ENCODE measurements at places on chromosomes 12 and 14.

DNA sequence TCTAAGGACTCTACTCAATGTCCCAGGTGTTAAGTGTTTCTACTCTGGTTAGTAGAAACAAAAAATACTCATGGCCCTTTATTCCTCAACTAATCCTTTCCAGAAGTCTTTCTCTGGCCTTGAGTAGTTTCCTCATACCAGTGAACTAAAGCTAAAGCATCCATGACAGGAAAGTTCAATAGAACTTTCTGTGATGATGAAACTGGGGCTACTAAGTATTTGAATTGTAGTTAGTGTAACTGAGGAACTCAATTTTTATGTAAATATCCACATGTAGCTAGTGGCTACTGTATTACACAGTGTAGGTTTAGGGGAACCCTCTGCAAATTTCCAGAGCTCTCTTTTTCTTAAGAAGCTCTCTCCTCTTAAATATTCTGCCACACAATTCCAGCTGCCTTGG lies 63.7 kb downstream of the R3HDM2 start:
- DNase-seq: no peak

GRCh38 chr14:100155756-100156616 lies 3.5 kb downstream of the DEGS2 start:
- DNase-seq: no peak

- DNase-seq: no peak
These were observed 898.4 kb downstream of the SLC16A7 start for GRCh38 chr12:60494244-60494643.

DNA sequence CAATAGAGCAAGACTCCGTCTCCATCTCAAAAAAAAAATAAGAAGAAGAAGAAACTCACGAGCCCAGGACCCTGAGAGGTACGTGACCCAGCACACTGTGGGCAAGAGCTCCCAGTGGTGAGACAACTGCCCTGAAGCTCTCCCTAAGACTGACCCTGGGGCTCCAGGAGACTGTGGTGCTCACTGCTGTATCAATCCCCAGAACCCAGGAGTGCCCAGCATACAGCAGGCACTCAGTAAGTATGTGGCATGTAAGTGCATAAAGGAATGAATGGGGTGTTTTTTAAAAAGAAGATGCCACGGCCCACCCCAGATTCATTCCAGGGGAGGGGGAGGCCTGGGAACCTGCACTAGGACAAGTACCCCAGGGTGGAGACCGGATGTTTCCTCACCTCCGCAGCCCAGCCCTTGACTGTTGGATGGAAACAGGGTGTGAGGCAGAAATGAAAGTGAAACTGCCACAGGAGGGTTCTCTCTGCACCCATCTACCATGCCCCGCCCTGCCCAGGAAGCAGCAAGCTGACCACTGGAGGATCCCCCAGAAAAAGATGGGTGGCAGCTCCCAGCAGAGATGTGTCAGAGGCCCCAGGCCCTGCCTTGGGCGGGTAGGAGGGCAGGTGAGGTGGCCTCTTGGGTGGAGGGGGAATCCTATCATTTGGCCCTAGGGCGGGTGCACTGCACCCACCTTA lies 12.2 kb downstream of the ITPK1 start:
- DNase-seq: peak; percentile 37

GRCh38 chr12:11150832-11151231 lies 16.4 kb upstream of the TAS2R30 start:
- DNase-seq: no peak

DNA sequence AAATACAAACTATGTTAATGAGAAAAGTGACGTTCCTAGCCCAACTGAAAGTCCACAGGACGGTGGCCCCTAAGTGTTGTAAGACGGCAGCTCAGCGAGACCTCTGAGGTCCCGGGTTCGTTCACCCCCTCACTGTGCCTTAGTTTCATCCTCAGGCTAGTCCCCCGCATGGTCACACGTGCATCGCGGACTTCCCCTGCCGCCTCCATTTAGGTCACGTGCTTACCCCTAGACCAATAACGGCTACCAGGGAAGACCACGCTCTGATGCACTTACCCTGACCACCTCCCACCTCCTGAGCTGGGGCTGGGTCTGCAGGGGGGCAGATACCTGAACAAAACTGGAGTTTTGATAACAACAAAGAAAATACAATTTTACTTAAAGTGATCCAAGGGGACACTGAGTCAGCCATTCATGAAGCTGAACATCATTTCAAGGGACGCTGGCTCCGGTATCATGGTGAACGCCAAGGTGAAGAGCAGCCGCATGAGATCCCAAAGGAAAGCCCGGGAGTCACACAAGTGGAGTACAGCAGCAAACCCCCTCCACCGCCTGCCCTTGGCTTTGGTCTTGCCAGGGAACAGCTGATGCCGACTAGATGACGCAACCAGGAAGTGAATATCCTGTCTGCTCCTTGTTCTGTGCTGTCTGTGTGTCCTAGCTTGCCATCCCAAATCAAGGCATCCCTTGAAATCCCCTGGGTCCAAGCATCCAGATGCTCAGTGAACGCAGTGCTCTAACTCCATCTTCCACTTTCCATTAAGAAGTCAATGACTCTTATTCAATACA lies 274.1 kb downstream of the PCNX1 start:
- DNase-seq: no peak

- DNase-seq: no peak
These were observed 796.4 kb downstream of the AACS start for GRCh38 chr12:125861299-125862281.

DNA sequence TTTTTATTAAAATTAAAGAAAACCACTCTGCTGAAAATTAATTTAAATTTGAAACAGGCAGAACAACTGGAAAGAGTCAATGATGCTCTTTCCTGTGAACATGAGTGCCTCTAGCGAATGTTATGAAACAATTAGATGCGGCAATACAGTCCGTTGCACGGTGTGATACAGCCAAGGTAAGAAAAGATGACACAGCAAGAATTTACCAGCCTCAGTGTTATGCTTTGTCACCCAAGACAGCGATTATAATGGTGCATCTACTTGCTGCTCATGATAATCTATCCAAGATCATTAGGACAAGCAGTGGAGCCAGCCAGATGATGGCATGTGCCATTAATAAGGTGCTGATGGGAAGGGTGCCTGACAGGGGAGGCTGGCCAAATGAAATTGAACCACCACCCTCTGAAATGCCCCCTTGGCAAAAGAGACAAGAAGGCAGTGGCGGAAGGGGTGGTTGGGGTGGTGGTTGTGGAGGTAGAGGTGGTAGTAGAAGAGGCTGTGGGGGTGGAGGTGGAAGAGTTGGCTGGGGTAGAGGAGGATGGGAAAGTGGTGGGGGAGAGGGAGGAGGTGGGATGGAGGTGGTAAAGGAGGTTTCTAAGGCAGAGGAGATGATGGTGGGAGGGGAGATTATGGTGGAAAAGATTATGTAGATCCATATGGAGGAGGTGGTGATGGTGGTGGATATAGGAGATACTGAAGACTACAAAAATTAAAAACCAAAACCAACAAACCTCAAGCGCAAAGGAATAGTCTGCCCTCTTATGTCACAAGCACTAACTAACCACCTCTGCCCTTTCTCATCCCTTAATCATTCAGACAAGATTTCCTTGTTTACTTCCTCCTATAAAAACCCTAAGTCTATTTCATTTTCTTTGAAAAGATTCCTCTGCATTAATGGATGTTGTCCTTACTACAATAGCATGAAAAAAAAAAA lies 4.0 kb upstream of the RESF1 start:
- no peak for DNase-seq

GRCh38 chr14:36284971-36285595 lies 35.4 kb downstream of the MBIP start:
- no peak for DNase-seq

GRCh38 chr14:24909523-24910302 lies 140.2 kb downstream of the STXBP6 start:
- DNase-seq: no peak

- DNase-seq: no peak
These were observed 1.9 kb downstream of the BMP4 start for GRCh38 chr14:53954551-53955228.

DNA sequence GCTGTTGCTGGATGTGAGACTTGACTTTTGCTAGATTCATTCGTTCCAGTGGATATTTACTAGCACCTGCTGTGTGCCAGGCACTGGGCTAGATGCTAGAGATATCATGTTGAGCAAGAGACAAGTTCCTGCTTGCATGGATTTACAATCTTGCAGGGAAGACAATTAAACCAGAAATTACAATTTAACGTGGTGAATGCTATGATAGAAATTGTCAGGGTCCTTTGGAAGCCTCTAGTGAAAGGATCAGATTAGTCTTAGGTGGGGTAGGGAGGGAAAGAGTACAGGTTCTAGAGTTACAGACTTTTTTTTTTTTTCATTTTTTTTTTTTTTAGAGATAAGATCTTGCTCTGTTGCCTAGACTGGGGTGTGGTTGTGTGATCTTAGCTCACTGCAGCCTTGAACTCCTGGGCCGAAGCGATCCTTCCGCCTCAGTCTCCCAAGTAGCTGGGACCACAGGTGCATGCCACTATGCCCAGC lies 36.7 kb downstream of the SPATS2 start:
- DNase-seq: no peak

GRCh38 chr12:54374562-54375258 lies 9.8 kb downstream of the ZNF385A start:
- DNase-seq: no peak

- DNase-seq: no peak
These were observed 41.9 kb downstream of the BEGAIN start for GRCh38 chr14:100545359-100545758.

DNA sequence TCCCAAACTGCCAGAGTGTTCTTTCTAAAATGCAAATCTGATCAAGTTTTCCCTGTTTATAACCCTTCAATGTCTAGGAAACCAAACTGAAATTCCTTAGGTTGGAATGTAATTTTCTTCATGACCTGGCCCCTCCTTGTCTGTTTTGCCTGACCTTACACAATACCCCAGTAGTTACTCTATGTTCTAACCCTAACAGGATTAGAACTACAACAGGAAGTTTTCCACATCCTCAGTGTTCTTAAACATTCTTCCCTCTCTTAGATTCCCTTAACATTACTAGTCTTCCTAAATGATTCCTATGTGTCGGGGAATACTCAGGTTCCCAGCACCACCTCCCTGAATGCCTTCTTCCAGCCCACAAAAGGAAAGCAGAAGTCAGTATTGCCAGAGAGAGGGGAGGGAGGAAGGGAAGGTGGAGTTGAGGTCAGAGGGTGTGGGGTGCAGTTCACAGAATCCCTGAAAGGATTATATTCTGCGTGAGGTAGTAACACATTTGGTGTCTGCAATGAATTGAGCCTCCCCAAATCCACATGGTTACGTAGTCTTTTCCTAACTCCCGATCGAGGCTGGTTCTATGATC lies 72.6 kb downstream of the BBS10 start:
- no peak for DNase-seq

GRCh38 chr12:2651068-2651965 lies 143.5 kb upstream of the FKBP4 start:
- no peak for DNase-seq

- DNase-seq: peak; percentile 5
These were observed 7.0 kb downstream of the PPP1R12A start for GRCh38 chr12:79927772-79928474.

- no peak for DNase-seq
These were observed 61.7 kb upstream of the SLC6A15 start for GRCh38 chr12:84974155-84974815.

DNA sequence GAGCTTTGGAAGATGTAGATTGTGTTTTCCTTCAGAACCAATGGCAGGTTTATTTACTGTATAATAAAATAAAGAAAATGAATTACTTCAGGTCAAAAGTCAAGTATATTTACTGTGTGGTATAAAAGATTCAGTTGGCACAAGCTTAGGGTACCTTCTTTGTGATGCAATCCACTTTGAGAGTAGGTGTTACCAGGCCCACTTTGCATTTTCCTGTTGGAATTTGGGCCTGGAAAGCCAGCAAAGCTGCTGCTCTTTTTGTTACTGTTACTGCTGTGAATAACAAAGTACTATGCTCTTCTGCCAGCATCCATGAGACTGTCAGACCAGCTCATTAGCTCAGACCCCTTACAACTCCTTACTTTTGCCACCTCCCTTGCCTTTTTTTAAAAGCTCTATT lies 649.0 kb upstream of the SEL1L start:
- DNase-seq: no peak

- no peak for DNase-seq
These were observed 9.1 kb upstream of the CDC42BPB start for GRCh38 chr14:103066399-103066798.

DNA sequence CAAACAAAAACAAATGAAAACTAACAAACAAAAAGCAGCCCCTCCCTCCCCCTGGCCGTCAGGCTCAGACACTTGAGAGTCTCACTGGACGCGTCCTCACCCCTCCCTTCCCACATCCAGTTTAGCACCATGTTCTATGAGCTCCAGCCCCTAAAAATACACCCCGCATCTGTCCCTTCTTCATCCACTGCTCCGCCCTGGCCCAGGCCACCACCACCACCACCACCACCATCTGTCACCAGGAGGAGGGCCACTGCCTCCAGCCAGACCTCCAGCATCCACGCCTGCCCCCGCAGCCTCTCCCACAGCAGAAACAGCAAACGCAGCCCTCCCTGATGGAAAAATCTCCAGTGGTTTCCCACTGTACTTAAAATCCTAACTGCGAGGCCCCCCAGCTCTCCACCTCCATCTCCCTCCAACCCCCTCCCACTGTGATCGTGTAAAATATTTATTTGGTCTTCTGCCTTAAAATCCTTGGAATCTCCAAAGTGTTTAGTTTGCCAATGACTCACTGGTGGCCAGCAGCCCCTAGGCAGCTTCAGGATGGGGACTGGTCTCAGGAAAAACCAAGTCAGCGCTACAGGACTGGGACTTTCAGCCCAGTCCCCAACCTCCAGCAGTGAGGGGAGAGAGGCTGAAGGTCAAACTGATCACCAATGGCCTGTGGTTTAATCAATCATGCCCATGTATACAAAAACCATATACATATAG lies 95.1 kb downstream of the SCARB1 start:
- DNase-seq: no peak

- DNase-seq: no peak
These were observed 433.9 kb downstream of the PCNX1 start for GRCh38 chr14:71341156-71341555.

DNA sequence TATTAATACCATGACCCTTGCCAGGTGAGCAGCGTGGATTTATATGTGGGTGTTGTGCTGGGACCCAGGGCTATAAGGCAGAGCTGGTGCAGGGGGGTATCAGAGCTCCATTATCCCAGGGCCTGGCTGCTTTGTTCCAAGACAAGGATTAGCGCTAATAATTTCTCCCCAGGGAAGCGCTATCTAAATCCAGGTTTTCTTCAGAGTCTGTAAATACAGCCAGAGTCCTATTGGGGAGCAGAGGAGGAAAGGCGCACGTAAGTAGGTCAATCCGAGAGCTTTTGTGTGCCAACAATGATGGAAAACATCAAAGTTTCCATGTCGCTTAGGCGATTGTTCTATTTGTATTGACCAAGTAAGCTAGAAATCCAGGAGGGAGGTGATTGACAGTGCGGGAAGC lies 1009.7 kb downstream of the VRK1 start:
- DNase-seq: no peak

DNA sequence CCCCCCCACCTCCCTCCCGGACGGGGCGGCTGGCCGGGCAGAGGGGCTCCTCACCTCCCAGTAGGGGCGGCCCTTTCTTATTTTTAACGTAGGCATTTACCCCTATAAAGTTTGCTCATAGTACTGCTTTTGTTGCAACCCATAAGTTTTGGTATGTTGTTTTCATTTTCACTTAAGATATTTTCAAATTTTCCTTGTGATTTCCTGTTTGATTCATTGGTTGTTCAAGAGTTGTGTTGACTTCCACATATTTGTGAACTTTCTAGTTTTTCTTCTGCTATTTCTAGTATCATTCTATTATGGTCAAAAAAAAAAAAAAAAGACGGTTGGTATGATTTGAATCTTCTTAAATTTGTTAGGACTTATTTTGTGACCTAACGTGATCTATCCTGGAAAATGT lies 6.5 kb downstream of the NOXRED1 start:
- DNase-seq: no peak

- DNase-seq: no peak
These were observed 1822.9 kb upstream of the FLRT2 start for GRCh38 chr14:83707056-83707455.
